ENCODE measurements at places on chromosomes 16 and 17.

DNA sequence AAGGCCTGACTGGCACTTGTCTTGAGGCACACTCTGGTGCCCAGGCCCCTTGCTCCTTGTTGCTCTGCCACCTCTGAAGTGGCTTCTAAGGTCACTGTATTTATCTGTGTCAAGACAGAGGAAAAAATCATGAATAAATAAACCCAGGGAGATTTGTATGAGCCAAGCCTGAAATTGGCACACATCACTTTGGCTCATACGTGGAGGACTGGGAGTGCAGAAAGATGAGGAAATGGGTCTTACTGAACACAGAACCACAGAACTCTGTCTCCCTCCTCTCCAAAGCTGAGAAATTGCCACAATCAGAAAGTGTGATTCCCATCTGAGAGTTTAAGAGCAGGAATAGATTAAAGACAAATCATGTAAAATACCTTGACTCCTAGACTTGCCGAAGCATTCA, 27.1 kb upstream of the C16orf78 start:
- no peak for DNase-seq

- peak; percentile 94 for DNase-seq
Observed at GRCh38 chr17:37430051-37430627, 23.5 kb downstream of the TADA2A start.

- DNase-seq = no peak
Observed at GRCh38 chr16:35733278-35733965, 2274.0 kb downstream of the TP53TG3F start.

- DNase-seq = no peak
Observed at GRCh38 chr16:51527349-51527748, 376.3 kb upstream of the SALL1 start.

GRCh38 chr17:65583921-65584603, 22.6 kb upstream of the AXIN2 start:
- DNase-seq = no peak

DNA sequence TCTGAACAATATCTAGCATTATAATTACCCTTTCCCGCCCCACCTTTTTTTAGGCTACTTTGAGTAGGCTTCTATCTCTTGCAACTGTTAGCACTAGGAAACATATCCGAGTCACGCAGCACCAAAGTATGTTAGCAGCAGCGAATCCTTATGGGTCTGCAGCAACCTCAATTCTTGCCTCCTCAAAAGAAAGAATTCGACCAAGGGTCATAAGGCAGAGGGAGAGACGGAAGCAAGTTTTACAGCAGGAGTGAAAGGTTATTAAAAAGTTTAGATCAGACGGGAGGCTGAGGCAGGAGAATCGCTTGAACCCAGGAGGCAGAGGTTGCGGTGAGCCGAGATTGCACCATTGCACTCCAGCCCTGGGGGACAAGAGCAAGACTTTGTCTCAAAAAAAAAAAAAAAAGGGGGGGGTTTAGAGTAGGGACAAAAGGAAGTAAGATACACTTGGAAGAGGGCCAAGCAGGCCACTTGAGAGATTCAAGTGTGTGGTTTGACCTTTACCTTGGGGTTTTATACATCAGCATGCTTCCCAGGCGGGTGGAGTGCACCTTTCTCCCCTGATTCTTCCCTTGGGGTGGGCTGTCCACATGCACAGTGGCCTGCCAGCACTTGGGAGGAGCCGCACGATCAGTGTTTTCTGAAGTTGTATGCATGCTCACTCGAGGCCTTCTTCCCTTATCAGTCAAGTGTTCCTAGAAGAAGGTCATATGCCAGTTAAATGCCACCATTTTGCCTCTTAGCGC, 67.7 kb downstream of the HLF start:
- DNase-seq = no peak

DNA sequence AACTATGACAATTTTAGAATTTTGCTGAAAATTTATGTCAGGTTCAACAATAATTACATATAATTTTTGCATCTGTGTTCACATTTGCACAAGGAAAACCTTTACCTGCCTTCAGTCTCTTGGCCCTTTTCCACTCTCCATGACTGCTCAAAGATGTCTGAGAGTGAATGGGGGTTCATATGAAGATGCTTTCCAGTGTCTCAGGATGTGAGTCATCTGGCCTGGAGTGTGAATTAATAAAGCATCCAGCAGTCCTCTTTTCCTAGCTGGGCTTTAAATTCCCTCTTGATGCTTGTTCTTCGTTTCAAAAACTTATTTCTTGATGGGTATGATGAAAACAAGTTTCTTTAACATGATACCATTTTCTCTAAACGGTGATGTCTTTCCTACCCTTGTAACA, 99.9 kb downstream of the CDK5R1 start:
- peak; percentile 43 for DNase-seq

DNA sequence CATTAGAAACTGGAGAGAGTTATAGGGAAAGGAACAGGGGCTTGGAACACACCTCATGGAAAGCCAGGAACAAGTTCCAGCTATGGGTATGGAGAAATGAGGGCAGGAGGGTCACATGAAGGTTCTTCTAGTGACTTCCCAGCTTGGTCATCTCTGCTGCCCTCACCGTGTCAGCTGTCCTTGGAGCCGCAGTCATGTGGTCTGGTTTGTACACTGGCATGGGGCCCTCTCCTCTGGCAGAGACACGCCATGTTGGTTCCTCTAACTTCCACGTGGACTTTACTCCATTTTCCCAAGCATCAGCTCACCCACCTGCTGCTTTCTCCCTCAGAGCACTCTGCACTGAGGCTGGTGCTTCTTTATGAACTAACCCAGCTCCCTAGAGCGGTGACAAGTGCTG, 26.3 kb downstream of the MPG start:
- no peak for DNase-seq

DNA sequence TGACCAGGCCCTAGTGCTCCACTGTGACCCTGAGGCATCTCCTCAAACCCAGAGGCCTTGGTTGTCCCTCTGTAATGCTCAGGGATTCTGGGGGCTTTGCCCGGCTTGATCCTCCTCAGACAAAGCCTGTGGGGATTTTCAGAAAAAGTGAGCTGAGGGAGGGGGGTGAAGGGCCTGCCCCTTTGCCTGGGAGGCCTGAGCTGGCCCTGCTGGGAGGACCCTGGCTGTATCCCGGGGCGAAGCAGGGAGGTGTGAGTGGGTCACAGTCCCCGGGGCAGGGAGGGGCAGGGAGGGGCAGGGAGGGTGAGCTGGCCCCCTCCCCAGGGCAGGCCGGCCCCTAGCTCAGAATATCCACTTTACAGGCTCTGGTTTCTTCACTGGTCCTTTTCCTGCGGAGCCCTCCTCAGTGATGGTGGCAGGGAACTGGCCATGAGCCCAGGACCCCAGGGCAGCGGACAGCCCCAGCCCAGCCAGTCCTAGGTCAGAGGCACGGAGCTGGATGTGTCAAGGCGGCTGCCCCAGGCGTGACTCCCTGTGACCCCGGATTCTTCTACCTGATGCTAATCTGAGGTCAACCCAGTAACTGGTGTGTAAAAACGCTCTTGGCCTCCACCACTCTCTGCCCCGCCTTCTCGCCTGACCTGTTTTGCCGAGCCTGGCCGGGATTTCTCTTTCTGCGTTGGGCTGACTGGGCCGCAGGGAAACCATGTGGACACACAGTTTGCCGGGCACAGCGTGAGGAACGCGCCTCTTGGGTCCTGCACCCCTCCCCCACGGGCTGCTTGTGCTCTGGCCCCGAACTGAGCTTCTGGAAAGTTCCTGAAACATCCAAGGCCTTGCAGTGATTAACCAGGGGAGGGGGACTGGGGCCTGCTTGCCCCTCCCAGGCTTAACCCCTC, 5.8 kb upstream of the FASN start:
- peak; percentile 61 for DNase-seq

DNA sequence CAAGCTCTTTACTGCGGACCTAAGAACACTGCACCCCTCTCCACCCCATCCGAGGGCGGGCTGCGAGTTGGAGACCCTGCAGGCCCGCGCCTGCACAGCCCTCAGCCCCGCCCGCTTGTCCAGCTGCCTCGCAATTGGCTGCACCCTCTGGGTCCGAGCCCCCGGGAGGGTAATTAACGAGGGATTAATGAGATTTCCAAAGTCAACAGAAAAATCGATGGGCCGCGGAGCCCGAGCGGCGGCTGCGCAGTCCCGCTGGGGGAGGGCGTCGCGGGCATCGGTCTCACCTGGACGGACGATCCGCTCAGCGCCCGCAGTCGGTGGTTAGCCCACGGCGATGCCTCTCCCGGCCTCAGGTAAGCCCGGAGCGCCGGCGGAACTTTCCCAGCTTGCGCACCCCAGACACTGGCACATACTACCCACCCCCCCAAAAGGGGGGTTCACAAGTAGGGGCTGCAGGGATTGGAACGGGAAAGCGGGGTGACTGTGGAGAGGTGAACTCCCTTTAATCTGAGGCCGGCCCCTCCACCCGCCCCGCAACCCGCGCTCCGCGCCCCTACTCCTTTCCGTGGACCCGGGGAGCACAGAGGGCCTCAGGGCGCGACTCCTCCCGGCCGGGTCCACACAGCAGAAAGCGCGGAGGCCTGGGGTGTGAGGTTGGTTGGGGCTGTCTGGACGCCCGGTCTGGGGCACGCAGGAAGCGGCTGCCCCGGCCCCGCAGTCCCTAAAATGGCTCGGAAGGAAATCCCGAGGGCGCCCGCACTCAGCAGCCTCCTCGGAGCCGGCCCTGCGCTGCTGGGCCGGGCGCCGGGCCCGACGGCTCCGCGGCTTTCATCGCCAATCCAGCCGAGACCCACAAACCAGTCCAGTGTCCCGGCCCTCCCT, at the start of gene OTOP3:
OTOP3 (plus strand) TSS at position 314 of the 885 bp plus-strand sequence; CDS start at position 338, 24 bp downstream.
- DNase-seq = no peak

DNA sequence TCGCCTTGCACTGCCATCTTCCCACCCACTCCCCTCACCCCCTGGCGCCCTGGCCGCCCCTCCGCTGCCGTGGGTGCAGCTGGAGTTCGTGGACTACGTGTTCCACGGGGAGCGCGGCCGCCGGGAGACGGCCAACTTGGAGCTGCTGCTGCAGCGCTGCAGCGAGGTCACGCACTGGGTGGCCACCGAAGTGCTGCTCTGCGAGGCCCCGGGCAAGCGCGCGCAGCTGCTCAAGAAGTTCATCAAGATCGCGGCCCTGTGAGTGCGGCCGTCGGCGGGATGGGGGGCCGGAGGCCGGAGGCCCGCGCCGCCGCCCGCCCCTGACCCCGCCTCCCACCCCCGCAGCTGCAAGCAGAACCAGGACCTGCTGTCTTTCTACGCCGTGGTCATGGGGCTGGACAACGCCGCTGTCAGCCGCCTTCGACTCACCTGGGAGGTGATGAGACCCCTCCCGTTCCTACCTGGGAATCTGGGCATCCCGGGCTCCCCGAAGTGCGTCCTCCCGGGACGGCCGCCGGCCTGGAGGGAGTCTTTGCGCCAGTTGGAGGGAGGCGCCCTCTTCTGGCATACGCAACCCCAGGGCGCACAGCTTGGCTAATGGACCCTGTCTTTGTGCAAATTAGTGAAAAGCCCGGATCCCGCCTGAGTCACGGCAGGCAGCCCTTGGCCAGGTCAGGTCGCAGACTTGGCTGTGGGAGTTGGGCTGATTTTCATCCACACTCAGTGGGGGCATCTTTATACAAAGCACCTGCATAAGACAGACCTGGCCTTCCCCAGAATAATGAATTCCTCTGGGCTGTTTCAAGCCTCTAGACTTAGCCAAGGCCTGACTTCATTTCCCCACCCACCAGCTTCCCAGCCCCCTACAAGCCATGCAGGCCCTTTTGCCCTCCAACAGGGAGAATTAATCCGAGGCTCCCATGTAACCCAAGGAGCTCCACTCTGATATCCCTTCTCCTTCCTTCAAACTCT, 14.3 kb downstream of the RAPGEFL1 start:
- DNase-seq = peak; percentile 76

GRCh38 chr17:35947156-35947585, 3.7 kb upstream of the LYZL6 start:
- DNase-seq = peak; percentile 59

Data from epithelial cell of esophagus (primary cell).